ENCODE measurements at places on chromosomes 2 and 18.

- DNase-seq = peak; percentile 87
Observed at GRCh38 chr18:75844146-75844545, 416.6 kb upstream of the SMIM21 start.

DNA sequence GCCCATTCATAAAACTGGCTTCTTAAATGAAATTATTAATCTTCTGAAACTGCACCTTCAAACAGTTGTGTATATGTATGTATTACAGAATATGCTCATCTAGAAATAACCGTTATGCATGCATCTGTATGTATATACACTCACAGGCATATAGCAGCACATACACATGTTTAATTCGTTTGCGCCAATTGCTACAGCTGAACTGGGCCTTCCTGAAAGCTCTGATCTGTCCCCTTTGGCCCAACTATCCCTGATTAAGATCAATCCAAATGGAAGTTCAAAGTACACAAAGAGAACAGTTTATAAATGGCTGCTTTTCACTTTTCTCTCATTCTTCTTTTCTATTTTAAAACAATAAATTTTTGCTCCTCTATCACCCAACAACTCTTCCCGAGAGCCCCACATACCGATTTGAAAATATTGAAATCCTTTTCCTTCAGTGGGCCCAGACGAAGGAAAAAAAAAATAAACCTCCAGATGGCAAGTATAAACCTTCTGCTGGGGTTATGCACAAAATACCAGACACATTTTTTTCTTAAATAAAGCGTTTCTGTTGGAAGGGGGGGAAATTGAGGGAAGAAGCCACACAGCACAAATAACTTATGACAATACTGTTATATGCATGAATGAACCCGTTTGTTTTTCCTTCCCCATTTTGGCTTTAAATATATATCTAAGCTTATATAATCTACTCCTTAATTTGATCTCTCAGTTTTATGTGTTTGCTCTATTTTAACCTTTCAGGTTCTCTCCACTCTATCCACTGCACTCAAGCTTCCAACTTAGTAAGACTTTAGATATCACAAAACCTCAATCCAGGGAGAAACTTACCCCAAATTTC, 267.3 kb downstream of the TCF4 start:
- DNase-seq = no peak

DNA sequence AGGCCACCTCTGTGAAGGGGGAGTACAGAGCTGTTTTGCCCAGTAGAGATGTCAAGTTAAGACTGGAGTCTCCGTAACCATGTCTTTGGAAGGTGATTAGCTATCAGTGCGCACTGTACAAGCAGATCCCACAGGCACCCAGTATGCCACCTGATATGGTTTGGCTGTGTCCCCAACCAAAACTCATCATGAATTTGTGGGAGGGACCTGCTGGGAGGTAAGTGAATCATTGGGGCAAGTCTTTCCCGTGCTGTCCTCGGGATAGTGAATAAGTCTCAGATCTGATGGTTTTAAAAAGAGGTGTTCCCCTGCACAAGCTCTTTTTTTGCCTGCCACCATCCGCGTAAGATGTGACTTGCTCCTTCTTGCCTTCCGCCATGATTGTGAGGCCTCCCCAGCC, 90.2 kb downstream of the ACTR2 start:
- DNase-seq = no peak

GRCh38 chr18:79309614-79310358, 85.9 kb upstream of the NFATC1 start:
- DNase-seq = no peak

GRCh38 chr2:70931376-70932000, 4.2 kb upstream of the ATP6V1B1 start:
- no peak for DNase-seq

DNA sequence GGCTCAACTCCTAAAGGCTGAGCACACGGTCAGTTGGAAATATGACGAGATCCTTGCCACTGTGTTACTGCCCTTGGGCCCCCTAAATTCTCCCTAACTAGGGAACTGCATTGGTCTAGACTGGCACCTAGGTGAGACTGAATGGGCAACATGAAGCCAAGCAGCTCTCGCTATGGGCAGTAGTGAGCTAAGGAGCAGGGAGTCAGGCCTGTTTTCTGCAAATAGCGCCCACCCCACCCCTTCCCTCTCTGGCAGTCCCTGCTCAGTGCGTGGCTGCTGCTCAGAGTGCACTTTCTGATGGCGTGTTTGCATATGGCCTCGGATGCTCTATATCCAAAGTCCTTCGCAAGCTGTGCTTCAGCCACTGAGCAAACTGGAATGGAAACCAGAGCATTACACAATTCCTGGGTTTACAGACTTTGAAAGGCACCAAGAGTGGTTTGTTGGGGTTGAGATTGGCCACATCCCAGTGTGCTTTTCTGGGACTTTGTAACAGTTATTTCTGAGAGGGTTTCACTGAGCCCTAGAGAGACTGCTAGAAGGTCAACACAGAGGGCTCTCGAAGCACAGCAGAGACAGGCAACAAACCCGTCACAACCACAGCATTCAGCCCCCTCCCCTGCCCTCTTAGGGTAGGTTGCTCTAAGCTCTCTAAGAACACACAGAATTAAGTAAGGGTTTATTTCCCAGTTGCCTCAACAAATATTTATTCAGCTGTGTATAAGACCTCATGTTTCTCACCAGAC, 419.9 kb downstream of the STK39 start:
- DNase-seq = no peak

DNA sequence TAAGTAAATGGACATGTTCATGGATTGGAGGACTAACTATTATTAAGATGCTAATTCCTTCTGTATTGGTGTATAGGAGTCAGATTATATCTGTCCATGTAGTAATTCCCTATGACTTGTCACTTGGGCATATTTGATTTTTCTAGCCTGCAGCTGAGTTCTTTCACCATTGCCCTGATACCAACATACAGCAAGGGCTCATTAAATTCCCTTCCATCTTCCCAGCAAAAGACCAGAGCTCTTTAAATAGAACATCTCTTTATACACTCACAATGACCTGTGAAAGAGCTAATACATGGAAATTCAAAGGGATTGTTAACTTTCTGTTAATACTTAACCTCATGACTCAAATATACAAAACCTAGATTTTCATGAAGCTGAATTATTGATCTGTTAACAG, 492.3 kb upstream of the VRK2 start:
- no peak for DNase-seq

GRCh38 chr2:175575346-175576258, 394.1 kb upstream of the ATP5MC3 start:
- peak; percentile 43 for DNase-seq

- no peak for DNase-seq
Observed at GRCh38 chr2:235191486-235191885, 239.7 kb downstream of the SH3BP4 start.

DNA sequence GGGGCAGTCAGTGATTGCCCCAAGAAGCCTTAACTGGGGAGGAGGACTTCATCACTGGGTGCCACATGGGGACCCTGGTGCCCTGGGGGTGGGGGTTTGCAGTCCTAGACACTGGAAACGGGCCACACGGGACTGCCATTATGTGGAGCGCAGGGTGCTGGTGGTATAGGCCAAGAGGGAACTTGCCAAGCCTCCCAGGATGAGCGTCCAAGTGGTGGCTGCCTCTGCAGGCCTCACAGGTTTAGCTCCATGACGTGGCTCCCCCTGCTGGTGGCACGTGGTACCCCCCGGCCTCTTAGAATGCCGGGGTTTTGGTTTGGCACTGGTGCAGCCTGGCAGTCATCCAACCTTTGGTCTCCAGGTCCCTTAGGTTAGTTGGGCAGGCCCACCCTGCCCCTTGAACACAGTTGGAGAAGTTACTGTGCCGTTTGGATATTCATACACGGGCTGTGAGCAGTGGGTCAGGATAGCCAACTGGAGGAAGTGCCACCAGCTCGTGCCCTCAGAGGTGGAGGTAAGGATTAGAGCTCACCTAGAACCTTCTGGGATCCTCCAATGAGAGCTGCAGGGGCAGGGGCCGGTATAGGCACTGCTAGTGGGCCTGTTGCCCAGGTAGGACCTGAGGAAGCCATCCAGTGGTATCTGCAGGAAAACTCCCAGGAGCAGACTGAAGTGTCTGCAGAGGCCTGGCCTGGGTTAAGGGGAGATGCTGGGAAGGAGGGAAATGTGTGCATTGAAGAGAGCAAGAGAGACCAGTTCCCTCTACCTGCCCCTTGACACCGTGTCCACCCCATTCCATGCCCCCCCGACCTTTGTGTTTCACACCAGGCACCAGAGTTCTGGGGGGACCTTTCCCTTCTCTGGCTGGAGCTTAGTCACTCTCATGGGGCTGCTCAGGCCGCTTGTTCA, 5.7 kb downstream of the PTMA start:
- DNase-seq = peak; percentile 80

- DNase-seq = no peak
Observed at GRCh38 chr2:224155896-224156295, 116.8 kb upstream of the SERPINE2 start.

GRCh38 chr2:3460156-3460555, 59.2 kb downstream of the ADI1 start:
- DNase-seq = no peak

DNA sequence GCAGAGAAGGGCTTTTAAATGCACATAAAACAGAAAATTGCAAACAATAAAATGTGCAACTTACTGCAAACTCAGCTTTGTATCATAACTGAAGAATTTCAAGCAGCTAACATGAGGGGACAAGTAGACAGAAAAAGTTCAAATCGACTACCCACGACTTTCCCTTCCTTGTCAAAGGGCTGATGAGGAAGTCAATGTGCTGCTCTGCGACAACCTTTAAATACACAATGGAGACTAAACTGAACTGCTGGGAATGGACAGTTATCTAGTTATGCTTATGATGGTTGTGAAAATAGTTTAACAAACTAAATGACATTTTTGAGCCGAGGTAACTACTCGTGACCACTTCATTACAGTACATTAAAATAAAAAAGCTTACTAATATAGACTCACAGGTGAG, 84.1 kb downstream of the INO80D start:
- DNase-seq = no peak

GRCh38 chr2:174094542-174094941, 129.4 kb upstream of the SP3 start:
- no peak for DNase-seq

DNA sequence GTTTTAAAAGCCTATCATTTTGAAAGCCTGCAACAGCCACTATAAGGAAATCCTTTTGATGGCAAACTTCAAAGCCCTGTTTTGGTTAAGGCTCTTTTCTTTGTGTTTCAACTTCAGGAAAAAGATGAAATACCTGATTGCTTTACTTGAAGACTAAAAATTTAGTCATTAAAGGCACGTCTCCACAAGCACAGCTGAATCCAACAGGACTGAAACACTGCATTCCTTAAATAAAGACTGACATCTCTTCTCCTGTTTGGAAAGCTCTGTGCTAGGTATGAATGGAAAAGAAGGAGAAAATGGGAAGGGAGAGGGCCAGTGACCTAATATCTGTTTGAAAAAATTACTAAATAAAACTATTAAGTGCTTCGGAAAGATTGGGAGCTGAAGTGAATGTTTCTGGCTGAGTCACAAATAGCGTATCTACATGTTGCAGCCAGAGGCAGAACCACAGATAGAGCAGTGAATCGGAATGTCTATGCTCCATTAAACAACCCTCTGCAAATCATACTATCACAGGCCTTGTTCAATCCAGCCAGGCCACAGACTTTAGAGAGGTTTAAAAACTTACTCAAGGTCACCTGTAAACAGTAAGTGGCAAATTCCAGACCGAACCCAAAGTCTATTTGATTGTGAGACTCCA, 21.1 kb upstream of the RALBP1 start:
- no peak for DNase-seq

DNA sequence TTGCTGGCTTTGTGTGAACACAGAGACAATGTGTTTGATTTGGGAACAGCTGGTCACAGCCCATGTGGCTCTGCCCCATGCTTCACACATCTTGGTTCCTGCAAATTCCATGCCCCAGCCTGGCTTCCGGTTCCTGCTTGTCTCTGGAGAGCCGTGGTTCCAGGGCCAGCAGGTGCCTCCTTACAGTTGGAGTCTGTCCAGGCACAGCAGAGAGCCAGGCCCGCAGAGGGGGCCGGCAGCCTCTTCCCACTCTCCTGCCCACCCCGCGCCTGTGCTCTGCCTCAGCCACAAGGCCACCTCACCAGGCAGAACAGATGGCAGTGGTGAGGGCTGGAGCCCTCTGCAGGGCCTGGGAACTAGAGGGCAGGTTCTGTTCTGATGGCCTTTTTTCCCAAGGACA, 81.5 kb downstream of the LDLRAD4 start:
- DNase-seq = peak; percentile 25

DNA sequence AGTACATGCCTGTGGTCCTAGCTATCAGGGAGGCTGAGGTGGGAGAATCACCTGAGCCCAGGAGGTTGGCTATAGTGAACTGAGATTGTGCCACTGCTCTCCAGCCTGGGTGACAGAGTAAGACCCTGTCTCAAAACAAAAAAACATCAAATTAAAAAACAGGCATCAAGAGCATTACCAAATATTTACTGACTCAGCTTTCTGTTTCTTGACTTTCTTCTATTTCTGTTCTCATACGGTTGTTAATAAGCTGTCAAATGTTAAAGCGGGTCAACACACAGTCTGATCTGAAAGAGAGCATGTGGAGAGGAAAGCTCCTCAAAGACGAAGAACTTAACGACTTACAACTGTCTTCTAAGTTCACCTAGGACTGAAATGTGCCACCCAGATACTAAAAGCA, 59.0 kb downstream of the ITGB1BP1 start:
- no peak for DNase-seq

Measured in DMS153 (cell line).